ENCODE measurements at places on chromosomes 5 and 9.

- no peak for DNase-seq
Observed at GRCh38 chr5:535846-536698, 11.8 kb upstream of the SLC9A3 start.

DNA sequence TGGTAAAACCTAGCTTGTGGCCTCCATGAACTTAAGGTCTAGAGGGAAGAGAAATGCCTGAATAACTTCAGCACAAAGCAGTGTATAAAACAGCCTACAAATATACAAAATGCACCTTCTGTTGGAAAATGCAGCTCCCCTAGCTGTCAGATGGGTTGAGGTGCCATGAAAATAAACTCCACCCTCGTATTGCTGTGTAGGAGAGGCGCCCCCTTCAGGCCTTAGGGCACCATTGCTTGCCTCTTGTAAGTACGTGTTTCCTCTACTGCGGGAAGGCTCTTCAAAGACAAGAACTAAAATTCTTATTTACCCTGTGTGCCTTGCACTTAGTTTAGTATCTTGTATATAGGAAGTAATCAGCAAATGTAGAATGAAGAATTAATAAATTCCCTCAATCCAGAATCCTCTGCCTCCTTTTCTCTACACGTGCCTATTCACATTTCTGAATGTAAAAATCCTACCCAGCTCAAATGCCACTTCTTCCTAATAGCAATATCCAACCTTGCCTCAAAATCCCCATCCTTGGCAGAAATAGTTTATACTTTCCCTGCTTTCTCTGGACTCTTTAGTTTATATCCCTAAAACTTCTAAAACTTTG lies 393.7 kb upstream of the PDE4D start:
- peak; percentile 22 for DNase-seq

DNA sequence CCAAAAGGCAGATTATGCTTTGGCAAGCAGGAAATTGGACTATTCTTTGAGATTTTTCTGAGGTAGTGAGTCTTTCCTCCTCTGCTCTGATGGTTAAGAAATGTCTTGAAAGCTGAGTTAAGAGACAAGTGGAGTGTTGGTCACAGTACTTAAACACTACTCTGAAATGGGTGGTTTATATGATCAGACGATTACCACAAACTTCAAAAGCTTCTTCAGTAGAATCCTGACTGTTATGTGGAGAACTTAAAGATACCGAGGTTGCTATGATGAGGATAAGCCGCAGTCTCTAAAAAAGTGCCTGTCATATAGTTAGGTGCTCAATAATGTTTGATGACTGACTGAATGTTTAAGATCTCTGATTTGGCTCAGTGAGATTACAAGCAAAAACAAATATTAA lies 24.3 kb downstream of the GCNT4 start:
- no peak for DNase-seq

GRCh38 chr5:157596487-157596886 lies 20.9 kb upstream of the ADAM19 start:
- DNase-seq, result no peak

DNA sequence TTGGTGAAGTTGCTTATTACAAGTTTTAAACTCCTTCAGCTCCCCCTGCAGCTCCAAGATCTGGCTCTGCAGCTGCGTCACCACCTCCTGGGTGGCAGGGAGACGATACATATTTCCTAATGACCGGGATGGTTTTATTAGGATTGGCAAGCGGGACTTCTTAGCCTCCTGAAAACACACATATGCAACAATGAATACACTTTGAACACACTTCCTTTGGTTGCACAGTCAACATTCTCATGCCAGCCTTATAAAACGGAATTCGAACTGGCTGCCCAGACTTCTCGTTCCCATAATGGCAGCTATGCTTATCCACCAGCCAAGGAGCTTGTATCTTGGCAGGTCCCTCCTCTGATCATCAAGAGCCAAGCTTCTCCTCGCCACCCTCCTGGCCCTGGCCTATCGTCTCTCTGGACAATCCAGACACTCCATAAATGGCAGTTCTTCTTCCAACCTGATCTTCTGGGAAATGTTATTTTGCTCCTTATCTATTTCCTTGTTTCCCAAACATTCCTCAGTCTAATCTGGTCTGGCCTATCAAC lies 131.9 kb downstream of the CDK5RAP2 start:
- DNase-seq, result no peak

DNA sequence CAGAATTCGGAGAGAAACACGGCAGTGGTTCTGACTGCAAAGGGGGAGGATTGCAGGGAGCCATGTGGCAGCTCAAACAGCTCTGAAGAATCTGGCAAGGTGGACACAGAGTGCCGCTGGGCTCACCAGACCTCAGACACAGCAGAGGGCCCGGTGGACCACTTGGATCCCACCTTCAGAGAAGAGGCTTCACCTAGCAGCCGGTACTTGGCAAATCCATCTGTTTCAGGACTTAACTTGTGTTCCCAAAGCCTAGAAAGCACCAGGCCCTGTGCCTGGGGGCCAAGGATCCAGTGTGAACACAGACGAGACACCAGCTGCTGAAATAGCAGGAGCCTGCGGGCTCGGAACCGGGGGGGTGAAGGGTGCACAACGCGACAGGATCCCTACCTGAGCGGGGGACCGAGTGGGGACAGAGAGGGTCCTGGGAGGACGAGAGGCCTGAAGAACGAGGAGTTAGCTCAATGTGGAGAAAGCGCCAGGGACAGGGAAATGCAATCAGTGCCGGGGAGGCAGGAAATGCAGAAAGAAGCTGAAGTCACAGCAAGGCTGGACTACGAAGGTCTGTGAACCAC lies 44.6 kb downstream of the BTNL9 start:
- DNase-seq, result no peak

DNA sequence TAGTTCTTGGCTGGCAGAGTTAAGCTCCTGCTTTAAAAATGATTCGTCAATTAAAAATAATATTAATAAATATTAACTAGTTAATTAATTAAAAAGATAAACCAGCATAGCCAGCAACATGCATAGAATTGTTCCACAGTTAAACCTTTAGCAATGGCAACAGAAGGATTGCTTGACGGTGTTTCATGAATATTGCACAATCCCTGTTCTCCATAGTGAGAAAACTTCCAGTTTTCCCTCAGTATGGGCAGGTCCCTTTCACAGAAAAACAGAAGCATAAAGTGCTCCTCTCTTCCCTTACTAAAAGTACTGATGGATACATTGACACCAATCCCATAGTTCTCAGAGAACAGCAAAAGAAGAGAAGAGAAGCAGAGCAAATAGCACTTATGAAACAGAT lies 71.4 kb upstream of the CAST start:
- DNase-seq, result no peak

DNA sequence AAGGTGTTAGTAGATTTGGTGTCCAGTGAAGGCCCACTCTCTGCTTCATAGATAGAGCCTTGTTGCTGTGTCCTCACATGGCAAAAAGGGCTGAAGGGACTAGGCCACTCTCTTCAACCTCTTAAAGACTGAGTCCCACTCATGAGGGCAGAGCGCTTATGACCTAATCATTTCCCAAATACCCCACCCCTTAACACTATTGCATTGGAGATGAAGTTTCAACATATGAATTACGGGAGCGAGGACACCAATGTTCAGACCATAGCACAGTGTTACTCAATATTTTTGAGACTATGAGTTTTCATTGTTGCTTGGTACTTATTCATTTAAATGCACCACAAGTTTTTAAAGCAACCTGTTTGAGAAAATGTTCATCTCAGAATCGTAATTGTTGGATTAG lies 8.8 kb upstream of the OTULINL start:
- DNase-seq, result no peak

GRCh38 chr9:88990729-88991065 lies 571 bp upstream of the S1PR3 start:
- no peak for DNase-seq

- no peak for DNase-seq
Observed at GRCh38 chr5:102731693-102732092, 23.4 kb upstream of the PAM start.

DNA sequence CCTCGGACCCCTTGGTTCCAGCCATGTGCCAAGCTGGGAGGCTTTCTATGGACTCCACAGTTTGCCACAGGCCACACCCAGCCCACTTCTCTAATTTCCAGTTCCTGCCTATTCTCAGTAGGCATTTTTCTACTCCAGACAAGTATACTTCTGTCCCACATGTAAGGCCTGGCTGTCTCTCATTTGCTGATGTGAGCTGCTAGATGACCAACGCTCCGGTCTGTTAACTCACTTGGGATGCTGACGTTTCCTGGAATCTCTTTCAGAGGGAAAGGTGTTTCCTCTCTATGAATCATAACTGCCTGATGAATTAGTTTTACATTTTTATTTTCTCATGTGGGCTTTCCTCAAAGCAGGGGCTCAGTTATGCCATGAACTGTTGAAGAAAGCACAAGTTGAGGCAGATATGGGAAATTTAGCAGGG lies 36.3 kb downstream of the ERGIC1 start:
- peak; percentile 69 for DNase-seq

DNA sequence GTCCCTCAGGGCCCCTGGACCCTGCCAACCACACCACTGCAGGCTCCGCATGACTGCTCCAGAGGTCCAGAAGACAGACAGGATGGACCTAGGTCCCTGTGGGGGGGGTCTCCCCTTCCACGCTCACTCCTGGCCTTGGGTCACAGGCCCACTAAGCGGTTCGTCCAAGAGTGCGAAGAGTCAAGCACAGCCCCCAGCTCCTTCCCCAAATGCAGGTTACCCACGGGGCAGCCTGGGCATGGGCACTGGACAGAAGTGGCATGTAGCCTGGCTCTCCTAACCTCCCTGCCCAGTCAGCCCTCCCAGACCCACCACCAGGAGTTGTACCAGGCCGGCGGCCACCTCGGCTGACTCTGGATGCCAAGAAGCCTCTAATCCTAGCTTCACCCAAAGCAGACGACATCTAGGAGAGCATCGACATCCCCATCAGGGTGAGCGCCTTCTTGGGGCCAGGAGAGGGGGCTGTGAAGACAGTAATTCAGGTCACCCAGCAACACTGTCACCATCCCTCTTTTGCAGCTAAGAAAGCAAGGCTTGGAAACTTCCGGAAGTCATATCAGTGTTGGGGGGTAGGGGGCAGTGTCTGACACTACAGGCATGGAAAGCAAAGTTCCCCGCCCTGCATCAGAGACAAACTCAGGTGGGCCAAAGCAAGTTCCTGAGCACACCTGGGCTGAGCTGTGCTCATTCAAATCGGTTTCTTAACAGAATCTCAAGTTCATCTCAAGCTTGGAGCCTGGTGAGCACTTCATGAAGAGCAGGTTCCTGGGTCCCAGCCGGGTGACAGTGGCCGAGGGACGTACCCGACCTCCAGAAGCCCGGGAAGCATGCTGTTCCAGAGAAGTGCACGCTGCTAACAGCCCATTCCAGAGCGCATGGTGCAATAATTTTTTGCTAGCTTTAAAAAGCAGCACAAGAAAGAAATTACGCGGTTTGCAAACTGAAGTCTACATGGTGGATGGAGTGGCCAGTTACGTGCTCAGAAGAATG lies 68.7 kb downstream of the SEMA4D start:
- DNase-seq, result no peak

DNA sequence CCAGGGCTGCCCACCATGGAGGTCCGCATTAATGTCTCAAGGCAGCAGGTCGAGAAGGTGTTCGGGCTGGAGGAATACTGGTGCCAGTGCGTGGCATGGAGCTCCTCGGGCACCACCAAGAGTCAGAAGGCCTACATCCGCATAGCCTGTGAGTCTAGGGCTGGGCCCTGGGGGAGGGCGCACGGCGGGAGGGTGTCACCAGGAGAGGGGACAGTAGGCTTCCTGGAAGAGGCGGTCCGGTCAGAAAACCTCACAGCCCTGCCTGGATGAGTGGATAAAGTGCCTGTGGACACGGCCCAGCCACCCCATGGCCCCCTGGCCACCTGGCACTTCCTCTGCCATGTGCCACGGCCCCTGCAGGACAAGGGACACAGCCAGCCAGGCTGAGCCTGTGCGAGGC lies 31.0 kb downstream of the HK3 start:
- no peak for DNase-seq

DNA sequence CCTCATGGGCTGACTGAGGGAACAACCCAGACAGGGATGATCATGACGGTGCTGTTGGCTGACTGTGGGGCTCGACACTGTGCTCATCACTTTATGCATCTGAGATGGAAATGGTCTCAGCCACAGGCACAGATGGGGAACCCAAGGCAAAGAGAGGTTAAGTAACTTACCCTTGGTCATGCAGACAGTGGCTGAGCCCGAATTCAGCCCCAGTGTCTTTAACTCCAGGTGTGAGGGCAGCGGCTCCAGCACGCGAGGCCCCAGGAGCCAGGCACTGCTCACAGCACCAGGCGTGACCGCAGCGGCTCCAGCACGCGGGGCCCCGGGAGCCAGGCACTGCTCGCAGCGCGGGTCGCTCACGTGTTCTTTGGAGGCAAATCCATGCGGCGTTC lies 45.3 kb upstream of the FCN1 start:
- DNase-seq, result no peak

DNA sequence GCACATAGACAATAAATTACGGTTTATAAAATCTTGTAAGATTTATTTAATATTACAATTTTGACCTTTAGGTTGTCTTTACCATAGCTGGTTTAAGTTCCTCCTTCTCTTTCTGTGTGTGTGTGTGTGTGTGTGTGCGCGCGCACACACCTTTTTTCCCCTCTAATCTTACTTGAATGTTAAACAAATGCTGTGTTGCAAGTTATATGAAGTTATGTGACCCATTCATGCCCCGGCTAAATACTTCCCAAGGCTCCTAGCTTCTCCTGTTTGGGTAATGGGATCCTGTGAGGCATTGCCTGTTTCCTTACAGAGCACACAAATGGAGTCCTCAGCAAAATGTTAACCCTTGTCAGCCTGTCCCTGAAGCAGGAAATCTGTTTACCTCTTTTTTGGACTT lies 125.6 kb upstream of the ZNF608 start:
- DNase-seq, result no peak

- DNase-seq, result no peak
Observed at GRCh38 chr5:135437422-135437795, 9.7 kb downstream of the DCANP1 start.

- peak; percentile 36 for DNase-seq
Observed at GRCh38 chr9:92180669-92181181, 65.5 kb upstream of the SPTLC1 start.

GRCh38 chr9:73780916-73781315 lies 629.3 kb downstream of the ANXA1 start:
- peak; percentile 1 for DNase-seq

DNA sequence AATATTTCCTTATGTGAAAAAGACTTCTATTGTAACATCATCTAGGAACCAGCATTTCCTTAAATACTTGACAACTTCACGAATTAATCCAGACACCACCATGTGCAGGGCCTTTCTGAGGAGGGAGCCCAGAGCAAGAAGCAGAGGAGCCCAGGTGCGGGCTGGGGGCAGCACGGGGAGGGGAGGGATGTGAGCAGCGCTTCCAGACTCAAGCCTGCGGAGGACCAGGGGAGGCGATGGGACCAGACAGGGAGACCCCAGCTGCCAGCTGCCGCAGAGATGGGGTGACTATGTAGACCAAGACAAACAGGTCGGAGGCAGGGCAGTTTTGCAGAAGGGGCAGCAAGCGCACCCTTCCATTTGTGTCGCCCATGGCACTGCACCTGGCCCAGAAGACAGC lies 596.1 kb downstream of the IRX1 start:
- DNase-seq, result no peak

DNA sequence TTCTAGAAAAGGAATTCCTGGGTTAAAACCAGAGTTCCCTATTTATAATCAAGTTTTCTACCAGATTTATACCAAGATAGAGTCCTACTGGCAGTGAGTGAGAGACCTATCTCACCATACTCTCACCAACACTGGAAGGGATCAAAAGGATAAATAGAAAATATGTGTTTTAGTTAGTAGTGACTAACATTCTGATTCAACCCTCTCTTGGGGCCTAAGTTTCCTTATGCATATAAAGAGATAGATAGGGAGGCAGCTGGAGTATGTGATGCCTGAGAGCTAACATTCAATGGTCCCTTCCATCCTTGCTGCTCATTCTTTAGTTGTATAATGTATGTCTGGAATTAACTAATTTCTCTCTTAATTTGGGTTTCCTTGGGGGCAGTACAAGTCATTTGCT lies 32.0 kb downstream of the CKMT2 start:
- DNase-seq, result no peak

GRCh38 chr5:87109746-87110145 lies 157.9 kb upstream of the RASA1 start:
- DNase-seq, result no peak

Data from HTR-8/SVneo (cell line).